ENCODE measurements at places on chromosomes 4 and X. TPM values are rescaled to one million over a fixed set of nuclear protein-coding genes. Genes with fewer than 3 reads are reported as not detected.

DNA sequence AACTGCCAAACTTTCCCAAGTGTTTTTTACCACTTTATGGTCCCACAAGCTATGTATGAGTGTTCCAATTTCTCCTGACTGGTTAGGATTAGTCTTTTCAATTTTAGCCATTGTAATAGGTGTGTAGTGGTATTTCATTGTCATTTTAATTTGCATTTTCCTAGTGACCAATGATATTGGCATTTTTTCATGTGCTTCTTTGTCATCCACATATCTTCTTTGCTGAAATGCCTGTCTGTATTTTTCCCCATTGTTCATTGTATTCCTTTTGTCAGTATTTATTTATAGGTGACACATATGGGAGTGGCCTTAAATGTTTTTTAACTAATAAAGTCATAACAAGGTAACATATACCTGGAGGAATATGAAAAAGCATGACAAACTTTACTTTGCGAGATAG lies 9.2 kb upstream of the UBE2D3 start:
- DNase-seq, result no peak

GRCh38 chr4:2254665-2255500 lies 7.0 kb downstream of the MXD4 start:
- DNase-seq, result no peak

- no peak for DNase-seq
Measured at GRCh38 chr4:73034896-73035295, 34.6 kb downstream of the COX18 start.

DNA sequence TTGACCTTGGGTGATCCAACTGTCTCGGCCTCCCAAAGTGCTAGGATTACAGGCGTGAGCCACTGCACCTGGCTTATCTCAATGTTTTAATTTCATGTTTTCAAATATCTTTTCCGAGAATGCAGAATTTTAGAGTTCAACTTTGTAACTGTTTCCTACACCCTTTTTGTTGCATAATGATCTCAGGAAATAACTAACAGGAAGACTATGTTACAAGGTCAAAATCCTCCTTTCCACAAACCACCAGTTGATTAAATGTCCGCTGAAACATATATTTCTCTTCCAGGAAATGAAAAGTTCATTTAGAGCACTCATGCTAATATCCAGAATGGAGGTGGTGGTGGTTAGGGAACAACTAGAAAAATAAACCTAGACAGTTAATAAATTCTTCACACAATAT lies 377.8 kb downstream of the PPP4R3C start:
- no peak for DNase-seq

GRCh38 chr4:26132858-26133257 lies 188.0 kb upstream of the RBPJ start:
- DNase-seq, result peak; percentile 9

DNA sequence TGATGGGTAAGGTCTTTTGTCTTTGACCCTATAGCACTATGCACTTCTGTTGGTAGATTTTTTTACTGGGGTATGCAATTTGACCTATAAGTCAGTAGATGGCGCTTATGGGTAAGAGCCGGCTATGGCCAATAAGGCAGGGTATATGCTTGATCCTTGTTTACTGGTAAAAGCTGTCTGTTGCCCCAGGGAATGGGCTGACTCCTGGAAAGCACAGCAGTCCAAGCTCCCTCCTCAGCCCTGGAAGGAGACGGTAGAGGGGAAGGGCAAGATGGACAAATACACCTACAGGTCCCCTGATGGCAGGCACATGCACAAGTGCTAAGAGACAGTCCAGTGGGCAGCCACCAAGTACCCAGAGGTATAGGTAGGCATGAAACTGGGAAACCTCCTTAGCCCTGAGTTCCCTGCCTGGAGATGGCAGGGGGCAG lies 63.7 kb downstream of the ADAMTS3 start:
- DNase-seq, result peak; percentile 24

The GPC4 gene
- total RNA-seq, result 0.14 TPM

DNA sequence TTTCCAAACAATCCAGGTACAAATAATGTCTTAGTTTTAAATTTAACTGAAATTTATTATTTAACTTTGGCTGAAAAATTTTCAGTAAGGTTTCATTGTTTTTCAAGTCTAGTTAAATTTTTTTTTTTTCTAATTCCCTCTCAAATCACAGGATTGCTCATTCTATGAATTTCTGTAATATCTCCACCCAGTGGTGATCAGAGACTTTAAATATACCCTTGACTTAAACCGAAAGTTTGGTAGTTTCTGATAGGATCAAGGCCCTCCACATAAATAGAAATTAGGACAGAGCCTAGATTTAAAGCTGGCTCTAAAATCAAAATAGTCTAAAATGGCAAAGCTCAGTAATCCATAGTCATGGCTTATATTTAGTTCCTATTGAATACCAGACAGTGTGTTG lies 175.4 kb downstream of the TBCK start:
- no peak for DNase-seq

GRCh38 chr4:7382634-7383014 lies 52.1 kb downstream of the PSAPL1 start:
- no peak for DNase-seq

The UVSSA gene
- 4.6 TPM for total RNA-seq

DNA sequence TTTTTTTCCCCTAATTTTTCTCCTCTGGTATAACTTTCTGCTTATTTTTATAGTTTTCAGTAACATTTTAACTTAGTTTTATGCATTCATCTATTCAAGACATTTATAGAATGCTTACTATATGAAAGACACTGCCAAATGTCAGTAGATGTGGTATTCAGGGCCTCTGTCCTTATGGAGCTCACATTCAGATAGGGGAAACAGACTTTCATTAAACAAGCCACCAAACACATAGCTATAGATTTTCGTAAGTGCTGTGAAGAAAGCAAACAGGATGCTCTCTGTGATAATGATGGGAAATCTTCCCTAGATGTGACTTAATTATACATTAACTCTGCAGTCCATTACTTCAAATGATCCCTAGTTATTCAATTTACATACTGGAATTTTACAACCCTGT lies 362.0 kb upstream of the FTHL17 start:
- no peak for DNase-seq

DNA sequence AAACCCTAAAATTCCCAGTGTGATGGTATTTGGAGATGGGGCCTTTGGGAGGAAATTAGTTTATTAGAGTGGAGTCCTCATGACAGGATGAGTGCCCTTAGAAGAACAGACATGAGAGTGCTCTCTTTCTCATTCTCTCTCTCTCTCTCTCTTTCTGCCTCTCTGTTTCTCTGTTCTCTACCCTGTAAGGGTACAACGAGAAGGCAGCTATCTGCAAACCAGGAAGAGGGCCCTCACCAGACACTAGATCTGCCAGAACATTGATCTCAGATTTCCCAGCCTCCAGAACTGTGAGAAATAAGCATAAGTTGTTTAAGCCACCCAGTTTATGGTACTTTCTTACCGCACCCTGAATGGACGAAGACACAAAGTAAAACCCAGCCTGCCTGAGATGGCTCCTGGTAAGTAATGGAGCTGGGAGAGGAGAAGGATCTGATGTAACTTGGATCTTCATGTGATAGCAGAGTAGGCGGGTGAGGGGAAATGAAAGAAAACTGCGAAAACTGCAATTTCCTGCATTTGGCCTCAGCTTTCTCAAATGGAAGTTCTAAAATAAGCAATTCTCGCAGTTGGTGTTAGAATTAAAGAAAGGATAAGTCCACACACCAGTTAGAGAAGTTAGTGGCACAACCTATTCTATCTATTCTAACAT lies 8.7 kb upstream of the CDS1 start:
- DNase-seq, result no peak

The HAUS7 gene
- 42.4 TPM for total RNA-seq

The AMOT gene
- 0.83 TPM for total RNA-seq

DNA sequence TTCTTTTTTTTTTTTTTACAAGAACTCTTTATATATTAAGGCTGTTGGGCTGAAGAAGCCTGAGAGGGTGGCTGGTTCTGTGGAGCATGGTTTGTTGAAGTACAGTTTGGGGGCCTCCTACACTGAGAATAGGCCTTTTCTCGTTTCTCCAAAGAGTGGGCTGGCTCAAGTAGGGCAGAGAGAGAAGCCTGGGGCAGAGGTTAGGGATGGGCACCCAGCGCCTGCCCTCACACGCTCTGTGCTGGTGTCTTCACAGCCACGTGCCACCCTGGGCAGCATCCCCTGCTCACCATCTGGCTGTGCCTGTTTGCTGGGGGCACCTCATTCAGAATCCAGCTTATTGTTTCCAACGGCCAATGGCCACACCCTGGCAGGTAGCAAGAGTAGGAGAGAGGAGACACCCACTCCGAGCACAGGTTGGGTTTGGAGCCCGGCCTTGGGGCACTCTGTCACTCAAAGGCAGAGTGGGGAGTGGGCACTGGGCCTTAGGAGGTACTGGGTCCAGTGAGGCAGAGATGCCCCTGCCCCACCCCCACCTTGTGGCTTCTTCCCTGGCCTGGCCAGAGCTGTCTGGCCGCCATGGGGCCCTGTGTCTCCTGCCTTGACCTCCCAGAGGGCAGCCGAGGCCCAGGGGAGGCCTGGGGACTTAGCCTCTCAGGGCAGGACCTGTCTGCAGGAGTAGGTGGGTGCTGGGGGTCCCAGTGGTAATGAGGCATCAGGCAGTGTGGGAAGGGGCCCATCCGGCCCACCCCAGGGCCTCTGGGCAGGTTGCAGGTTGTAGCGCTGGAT lies 2.9 kb downstream of the MSANTD1 start:
- no peak for DNase-seq

DNA sequence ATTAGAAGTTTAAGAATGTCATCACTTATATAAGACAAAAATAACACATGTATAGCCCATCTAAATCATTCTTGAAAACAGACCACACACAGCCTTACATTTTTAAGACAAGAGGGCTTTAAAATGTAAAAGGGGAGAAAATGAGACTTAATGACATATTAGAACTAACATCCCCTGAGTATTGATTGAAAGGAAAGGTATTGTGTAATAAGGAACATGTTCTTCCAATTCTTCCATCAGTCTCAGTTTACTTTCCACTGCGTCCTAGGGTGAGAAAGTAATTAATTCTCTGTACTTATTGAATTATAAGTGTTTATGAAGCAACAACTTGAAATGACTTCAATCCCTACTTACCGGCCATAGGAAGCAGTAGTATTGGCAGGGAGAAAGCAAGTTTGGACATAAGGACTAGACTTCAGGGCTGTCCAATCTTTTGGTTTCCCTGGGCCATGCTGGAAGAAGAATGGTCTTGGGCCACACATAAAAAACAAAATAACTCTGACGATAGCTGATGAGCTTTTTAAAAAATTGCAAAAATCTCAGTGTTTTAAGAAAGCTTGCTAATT lies 202.7 kb upstream of the SPRY1 start:
- no peak for DNase-seq

- DNase-seq, result no peak
Measured at GRCh38 chrX:18769812-18770573, 62.5 kb downstream of the PPEF1 start.

GRCh38 chrX:23773601-23774175 lies 9.3 kb upstream of the SAT1 start:
- no peak for DNase-seq

DNA sequence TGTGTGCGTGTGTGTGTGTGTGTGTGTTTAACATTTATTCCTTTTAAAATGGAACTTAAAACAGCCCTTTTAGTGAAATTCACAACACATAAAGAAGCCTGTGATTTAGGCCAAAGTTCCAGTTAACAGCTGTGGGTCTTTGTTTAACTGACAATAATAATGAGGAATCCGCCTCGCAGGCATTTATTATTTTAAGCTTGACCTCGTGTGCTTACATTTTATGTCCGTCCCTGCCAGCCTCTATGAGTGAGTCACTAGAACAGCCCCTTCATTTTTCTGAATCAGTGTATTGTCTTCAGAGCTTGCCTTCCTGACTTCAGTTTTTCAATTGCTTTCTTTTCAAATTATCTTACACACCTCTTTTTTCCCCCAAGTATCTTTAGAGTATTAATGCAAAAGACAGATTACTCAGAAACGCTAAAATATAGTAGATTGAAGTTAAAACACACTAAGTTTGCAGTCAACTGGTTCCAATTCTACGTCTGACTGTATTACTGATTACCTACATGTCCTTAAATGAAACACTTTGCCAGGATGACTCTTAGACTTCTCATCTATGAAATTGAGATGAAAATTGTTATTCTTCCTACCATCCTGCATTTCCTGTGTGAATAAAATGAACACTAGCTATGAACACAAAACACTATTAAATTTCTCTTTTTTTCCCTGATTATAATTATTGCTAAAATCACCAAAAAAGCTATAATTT lies 319.6 kb upstream of the HS3ST1 start:
- DNase-seq, result no peak

- no peak for DNase-seq
Measured at GRCh38 chr4:26050671-26051070, 136.7 kb downstream of the SMIM20 start.

DNA sequence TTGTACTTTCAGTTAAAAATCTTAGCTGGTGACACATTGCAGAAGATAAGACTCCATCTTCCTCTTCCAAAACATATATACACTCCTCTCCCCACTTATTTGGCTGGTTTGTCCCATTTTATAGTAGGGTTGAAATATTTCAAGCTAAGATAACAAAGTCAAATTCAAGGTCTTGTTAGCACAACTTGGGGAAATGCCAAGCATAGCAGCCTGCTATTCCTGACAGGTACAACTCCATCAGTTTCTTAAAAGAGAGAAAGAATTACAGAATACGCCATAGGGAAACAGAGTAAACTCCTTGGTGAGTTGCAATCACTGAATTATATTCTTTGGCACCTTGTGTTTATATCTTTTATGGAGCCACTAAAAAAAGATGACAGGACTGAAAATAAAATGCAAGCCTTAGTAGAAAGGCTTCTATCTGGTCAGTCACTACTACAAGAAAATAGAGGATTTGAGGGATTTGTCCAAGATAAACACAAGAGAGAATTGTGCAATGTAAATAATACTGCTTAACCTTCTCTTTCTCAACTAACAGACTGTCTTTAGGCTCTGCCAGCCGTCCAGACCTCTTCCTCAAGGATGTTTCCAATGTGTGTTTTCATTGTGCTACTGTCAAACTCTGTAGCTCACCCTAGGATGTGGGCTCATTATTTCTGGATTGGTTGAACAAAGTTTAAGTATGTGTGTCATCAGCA lies 170.3 kb downstream of the VEGFC start:
- no peak for DNase-seq

- peak; percentile 45 for DNase-seq
Measured at GRCh38 chr4:25406081-25406692, 29.1 kb downstream of the ANAPC4 start.

The MFAP3L gene
- total RNA-seq, result 3.7 TPM

DNA sequence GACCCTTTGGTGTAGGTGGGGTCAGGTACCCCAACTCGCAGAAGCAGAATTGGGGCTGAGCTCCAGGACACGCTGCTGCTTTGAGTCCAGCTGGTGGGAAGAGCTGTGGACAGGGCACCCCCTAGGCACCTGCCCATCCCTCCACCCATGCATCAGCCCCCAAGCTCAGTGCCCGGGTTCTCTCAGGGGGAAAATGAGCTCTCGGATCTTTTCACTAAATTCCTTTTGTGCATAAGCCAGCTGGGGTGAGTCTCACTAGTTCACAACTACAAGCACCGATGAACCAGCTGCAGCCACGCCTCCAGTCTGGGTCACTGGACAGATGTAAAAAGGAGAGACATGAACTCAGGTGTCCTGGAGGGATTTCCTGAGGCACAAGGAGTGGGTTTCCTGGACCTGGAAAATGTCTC lies 286.8 kb downstream of the CRLF2 start:
- DNase-seq, result no peak

The LRBA gene
- 67.1 TPM for total RNA-seq
